Common myeloid progenitor, CD34-positive (primary cell): ENCODE measurements at places on chromosomes 2 and 18.

DNA sequence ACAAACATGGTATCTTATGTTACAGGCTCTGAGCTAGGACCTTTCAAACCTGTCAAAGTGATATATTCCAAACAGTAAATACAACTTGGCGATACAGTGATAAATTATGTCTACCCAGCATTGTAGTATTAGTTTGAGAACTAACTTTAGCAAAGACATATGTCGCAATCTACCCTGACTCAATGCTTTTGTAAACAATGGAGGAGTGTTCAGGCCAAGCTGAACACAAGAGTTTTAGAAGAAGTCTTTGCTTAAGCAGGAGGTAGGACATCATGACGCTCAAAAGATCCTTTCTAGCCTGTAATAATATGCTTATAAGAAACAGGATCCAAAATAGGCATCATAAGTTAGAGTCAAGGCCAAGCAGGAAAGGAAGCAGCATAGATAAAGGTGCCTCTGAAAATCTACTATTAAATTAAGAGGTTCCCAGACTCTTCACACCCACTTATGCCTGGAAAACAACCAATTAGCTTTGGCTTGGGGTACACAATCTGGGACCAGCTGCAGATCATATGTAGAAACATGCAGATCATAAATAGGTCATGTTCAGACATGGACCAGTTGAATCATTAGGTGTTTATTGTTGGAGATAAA is 132.5 kb downstream of the CSRNP3 start:
- DNase-seq: no peak

DNA sequence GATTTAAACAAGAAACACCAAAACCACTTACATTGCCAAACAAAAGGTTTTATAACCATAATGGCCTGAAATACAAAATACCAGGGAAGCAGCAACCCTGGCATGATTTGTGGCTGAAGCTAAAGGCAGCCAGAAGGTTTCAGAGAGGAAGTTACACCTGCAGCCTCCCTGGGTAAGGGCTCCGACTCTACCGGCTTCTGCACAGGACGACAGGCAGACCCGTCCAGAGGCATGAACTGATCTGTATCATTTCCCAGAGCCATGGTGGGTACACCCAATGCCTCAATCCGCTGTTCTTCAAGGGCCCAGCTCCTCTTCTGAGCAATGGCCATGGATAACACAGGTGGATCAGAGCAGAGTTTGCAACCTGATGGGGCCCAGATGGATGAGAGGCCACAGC is 71.6 kb downstream of the PXDN start:
- DNase-seq: no peak

DNA sequence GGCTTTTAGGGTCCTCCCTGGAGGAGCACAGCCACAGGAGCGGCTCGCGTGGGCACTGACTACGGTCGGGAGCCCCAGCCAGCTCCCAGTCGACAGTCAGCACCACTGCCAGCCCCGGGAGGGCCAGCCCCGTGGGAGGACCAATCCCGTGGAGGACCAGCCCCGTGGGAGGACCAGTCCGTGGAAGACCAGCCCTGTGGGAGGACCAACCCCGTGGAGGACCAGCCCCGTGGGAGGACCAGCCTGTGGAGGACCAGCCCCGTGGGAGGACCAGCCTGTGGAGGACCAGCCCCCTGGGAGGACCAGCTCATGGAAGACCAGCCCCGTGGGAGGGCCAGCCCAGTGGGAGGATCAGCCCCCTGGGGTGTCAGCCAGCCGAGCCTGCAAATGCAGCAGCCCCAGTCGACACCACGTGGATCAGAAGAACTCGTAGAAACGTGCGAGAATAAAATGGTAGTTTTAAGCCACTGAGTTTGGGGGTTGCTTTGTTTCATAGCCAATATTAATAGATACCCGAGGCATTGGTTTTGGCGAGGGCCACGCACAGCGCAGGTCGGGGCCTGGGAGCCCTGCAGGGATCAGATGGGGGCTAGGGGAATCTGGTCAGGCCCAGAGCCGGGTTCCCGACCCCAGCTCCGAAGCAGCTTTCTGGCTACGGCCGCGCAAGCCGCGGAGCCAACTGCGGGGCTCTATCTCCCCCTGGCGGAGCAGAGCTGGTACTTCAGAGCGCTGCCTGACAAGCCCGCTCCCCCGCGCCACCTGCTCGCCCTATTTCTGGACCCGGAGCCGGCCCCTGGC is 73.0 kb downstream of the TEX51 start:
- peak; percentile 62 for DNase-seq

DNA sequence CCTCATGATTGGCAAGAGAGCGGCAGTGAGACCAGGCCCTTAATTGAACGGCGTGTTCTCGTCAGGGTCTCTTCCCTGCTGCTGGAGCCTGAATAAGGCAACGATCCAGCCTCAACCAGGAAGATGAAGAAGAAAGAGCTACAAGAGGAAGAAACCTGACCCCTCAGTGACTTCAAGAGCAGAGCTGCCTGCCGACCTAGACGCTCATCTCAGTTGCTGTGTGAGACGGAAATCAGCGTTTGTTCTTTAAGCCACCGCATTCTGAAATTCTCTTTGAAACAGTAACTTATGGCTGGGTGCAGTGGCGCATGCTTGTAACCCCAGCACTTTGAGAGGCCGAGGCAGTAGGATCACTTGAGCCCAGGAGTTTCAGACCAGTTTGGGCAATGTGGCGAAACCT is 29.6 kb upstream of the KCNG3 start:
- DNase-seq: no peak

DNA sequence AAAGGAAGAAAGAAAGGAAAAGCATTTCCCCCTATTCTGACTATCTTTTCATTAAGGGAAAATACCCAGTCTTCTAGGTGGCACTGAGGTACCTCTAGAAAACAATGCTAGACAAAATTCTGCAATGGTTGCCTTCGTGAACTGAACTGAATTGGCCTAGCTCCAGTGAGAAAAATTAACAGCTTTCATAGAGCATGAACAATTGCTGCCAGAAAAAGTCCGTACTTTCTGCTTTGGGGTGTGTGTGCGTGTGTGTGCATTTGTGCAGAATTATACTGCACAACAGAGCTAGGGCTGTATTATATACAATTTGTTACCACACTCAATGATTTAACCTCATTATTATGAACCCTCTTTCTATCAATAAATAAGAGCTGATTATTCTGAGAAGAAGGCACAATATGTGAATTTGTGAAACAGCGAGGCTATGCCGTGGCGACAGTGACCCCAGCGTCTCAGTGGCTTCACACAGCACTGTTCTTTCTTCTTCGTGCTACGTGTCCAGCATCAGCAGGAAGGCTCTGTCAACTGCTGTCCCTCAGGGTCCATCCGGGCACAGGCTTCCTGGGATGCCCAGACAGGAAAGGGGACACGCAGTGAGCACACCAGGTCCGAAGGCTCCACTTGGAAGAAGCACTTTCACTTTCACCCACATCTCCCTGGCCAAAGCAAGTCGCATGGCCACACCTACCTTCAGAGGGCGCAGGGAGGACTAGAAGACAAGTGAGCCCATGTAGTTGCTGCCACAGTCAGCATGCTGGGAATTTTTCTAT is 47.5 kb downstream of the PTGR3 start:
- DNase-seq: peak; percentile 81

DNA sequence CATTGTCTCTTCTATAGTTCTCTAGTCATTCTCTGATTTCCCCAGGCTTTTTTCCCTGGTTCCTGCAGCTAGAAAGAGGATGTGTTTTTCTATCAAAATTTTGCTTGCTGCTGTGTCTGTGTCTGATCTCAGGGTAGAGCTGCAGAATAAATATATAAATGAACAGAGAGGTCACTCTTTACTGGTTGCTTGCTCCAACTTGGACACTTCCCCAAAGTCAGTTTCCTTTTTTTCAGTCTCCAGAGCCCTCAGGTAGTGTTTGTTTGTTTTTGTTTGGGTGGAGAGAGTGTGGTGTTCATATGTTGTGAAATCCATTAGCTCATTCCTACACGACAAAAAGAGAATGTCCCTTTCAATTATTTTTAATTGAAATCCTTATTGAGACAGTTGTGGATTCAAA is 85.8 kb downstream of the CERS6 start:
- no peak for DNase-seq

- no peak for DNase-seq
Observed at GRCh38 chr18:35099911-35100310, 58.7 kb downstream of the MAPRE2 start.

- no peak for DNase-seq
Observed at GRCh38 chr2:129780316-129781270, 198.9 kb upstream of the RAB6C start.

GRCh38 chr2:157304811-157305722 is 20.6 kb downstream of the ERMN start:
- no peak for DNase-seq

- DNase-seq: no peak
Observed at GRCh38 chr2:48914477-48915089, 159.1 kb upstream of the LHCGR start.

- peak; percentile 86 for DNase-seq
Observed at GRCh38 chr2:134739879-134740301, 21.1 kb upstream of the TMEM163 start.

- DNase-seq: peak; percentile 71
Observed at GRCh38 chr2:159285929-159286708, at the start of gene WDSUB1. WDSUB1 (minus strand) TSS chr2:159286703; CDS start chr2:159283069, 3,634 bp downstream.

- DNase-seq: no peak
Observed at GRCh38 chr18:68298330-68298729, 416.6 kb downstream of the TMX3 start.

- DNase-seq: no peak
Observed at GRCh38 chr2:169478745-169479256, 493 bp upstream of the BBS5 start.

- no peak for DNase-seq
Observed at GRCh38 chr18:47531717-47532116, 280.3 kb upstream of the SKOR2 start.

DNA sequence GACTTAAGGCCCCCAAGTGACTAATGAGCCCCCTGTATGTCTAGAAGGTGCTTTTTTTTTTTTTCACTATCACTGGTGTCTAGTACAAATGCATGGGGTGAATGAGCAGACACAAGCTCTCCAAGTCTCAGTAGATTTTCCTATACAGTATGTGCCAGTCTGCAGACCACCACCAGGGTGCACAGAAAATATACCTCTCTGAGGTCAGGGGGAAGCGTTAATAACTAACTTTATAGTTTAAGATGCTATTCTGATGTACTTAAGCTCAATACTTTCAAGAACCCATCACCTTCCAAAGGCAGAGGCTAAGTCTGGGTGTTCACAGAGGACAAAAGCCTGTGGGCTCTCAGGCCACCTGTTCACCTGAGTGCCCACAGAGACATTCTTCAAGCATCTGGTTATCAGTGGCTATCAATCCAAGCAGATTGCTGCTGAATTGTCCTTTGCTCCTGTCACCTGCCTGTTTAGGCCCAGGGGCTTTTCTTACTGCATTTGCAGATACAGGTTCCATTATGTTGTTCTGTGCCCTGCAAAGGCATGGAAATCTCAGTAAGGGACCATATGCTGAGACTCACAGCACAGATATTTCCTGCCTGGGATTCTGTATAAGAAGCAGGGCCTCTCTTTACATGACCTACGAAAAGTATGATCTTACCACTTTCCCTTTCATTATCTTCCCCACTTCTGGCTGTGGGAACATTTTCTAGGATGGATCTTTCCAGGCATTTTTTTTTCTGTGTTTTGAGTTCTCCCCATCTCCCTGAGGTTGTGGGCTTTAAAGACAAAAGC is 534.6 kb downstream of the TNS1 start:
- DNase-seq: no peak

GRCh38 chr18:77403969-77404535 is 154.4 kb downstream of the GALR1 start:
- DNase-seq: no peak

DNA sequence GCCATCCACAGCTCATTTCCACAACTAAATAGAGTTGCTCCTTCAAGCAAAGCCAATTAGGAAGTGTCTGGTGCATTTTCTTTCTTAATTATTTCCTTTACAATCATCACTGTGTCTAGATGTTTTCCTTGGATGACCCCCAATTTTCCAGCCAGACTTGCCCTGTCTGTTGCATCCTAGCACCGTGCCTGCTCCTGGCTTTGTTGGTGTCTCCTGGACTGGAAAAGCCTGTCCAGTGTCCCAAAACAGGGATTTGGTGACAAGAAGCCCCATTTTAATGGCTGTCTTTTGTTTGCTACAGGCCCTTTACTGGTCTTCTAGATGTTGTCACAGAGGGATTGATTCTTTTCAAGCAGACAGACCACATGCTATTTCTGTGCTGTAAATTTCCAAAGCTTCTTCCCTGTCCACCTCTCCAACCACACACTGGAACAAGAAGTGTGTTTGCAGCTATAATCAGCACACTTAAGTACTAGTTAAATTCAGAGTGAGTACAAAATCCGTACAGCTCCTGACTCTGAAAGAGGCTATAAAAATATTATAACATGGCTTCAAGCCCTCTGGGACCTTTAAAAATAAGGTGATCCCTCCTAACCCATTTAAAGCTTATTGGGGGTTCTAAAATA is 38.4 kb downstream of the RNF144A start:
- DNase-seq: no peak

DNA sequence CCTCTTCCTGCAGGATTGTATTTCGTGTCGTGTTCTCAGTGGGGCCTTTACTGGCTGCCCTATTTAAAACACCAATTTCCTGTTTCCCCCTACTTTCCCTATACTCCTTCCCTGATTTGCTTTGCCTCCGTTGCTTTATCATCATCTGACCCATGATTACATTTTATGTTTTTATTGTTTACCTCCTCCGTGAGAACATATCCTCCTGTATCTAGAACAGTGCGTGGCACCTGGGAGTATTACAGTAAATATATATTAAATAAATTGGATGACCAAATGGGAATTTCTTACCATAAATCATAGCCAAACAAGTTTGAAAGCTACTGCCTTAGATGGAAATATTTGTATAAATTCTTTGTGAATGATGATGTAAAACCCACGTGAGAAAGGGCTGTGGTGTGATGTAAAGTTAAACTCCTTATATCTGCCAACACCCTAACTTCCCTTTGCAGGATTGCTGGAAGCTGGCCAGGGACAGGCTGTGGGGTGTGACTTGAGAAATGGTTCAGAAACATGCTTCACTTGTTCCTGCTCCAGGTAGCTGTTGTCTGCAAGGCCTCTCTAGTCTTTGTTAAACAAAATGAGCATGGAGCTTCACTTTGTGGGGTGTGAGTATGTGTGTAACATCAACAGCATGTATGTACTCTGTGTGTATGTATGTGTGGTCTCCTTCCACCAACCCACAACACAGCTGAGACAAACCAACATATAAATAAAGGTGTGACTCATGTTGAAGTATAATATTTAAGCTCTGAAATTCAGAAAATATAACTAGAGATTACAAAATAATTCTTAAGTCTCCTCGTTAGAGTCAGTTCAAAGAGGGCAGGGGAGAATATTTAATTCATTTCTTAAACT is 40.3 kb downstream of the LHCGR start:
- no peak for DNase-seq
